Panc1 (cell line): ENCODE measurements at places on chromosomes 3 and 15.
A peak's percentile ranks its signal among the peaks of the same experiment; 100 is the strongest.

GRCh38 chr3:44825264-44825925 is 36.3 kb upstream of the TMEM42 start:
- no peak for DNase-seq

DNA sequence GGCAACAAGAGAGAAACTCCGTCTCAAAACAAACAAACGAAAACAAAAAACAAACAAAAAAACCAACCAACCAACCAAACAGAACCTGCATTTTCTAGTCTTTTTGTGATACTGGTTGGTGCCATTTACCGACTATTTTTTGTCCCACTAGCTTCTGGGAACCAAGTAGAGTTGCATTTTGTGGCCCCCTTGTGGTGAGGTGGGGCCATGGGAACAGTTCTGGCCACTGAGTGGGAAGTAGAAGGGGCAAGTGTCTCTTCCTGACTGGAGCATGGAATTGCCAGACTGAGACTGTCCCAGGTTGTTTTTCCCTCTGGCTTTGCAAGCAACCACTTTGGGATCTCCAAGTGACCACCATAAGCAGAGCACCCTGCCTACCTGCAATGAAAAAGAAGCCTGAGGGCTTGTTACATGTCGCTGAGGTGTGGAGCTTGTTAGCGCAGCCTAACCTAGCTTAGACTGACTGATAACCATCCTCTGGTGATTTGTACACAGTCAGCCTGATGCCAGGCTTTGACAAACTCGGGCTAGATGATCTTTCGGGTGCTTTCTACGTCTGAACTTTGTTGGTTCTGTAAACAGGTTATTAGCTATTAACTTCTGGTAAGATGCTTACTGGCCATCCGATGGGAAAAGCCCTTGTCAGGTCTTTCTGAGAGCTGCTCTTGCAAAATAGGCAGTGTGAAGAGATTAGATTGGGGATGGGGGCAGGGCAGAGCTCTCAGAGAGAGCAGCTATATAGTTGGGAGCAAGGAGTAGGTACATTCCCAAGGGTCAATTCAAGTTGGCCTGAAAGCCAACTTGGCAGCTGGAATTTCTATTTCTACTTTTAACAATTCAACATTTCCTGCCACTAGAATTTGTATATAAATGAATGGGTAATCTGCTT is 172.2 kb downstream of the SSR3 start:
- peak; percentile 17 for DNase-seq

- DNase-seq: peak; percentile 81
These were observed 49.4 kb downstream of the ITGB5 start for GRCh38 chr3:124837730-124838186.

DNA sequence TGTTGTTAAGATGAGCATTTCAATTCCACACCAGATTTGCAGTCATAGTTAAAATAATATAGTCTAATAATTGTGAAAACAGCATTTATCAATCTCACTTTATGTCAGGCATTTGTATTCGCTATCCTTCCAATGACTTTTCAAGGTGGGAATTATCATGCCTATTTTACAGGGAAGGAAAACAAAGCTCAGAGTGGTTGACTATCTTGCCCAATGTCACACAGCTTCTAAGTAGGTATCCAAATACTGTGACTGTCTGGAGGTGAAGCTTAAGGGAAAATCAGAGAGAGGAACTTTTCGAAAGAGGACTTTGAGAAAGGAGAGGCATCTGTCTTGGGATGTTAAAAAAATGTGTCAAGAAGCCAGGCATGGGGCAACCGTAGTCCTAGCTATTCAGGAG is 443.1 kb downstream of the FOXP1 start:
- no peak for DNase-seq

- no peak for DNase-seq
These were observed 623.5 kb upstream of the TBL1XR1 start for GRCh38 chr3:177820683-177821316.

GRCh38 chr3:3631114-3631513 is 168.1 kb upstream of the LRRN1 start:
- DNase-seq: no peak

- no peak for DNase-seq
These were observed 24.4 kb downstream of the ISG20 start for GRCh38 chr15:88663141-88663621.

- no peak for DNase-seq
These were observed 43.0 kb downstream of the SPSB4 start for GRCh38 chr3:141093971-141094684.

GRCh38 chr3:152608696-152609594 is 226.0 kb upstream of the P2RY1 start:
- no peak for DNase-seq

GRCh38 chr3:127886231-127886955 is 28.6 kb upstream of the KBTBD12 start:
- DNase-seq: no peak

GRCh38 chr3:27345959-27346865 is 23.0 kb downstream of the NEK10 start:
- no peak for DNase-seq

GRCh38 chr3:80771085-80771484 is 990.4 kb downstream of the GBE1 start:
- DNase-seq: no peak

GRCh38 chr15:101325263-101326025 is 30.4 kb upstream of the SNRPA1 start:
- DNase-seq: no peak

- no peak for DNase-seq
These were observed at the start of gene SYNM for GRCh38 chr15:99104788-99105513. Gene SYNM, plus strand, starts transcription at chr15:99105080. Its CDS starts 120 bp downstream, at chr15:99105200.

- DNase-seq: no peak
These were observed 89.7 kb upstream of the PROK2 start for GRCh38 chr3:71874618-71875017.

DNA sequence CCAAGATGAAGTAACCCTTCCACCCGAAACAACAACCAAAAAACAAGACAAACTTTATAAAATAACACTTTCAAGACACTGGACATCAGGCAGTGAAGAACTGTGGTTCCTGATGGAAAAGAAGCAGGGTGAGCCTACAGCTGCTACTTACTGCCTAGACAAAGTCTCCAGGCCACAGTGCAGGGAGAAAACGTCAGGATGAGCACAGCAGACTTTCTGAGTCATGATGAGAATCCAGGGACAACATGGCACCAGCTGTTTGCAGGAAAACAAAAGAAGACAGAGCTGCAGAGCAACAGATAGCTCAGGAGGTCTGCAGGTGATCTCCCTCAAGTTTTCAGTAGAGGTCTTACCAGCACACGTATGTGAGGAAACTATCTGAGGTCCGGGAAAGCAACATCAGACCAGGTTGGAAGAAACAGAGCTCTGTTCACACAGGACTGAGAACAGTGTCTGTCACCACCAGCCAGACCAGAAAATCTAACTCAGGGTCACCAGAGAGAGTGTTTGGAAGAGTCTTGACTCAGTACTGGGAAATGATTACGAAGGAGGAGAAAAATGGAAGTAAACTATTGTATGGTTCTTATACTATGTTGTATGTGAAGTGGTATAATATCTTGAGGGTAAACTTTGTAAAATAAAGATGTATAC is 108.9 kb downstream of the ANO10 start:
- DNase-seq: no peak

DNA sequence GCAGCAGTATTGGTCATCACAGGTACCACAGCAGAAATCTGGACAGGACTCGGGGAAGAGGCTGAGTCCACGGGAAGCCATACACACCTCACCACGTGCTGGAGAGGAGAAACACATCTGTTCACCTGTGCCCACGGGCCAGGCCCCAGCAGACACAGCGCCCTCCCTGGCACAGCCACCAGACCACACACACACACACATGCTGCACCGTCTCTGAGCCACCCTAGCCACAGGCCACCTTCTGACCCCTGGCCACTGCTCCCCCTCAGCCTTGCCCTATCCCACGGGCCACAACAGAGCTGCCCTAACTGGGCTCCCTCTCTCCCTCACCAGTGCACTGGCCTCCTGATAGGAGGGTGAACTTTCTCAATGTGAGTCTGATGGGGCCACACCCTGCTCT is 2.8 kb downstream of the SHISA5 start:
- no peak for DNase-seq

GRCh38 chr3:172244011-172244410 is 204.2 kb downstream of the GHSR start:
- DNase-seq: peak; percentile 15

GRCh38 chr3:110341047-110341446 is 730.6 kb upstream of the NECTIN3 start:
- no peak for DNase-seq

- DNase-seq: no peak
These were observed 194.6 kb downstream of the SUCLG2 start for GRCh38 chr3:67459796-67460195.

GRCh38 chr3:184022323-184022722 is 4.6 kb upstream of the ABCC5 start:
- no peak for DNase-seq

DNA sequence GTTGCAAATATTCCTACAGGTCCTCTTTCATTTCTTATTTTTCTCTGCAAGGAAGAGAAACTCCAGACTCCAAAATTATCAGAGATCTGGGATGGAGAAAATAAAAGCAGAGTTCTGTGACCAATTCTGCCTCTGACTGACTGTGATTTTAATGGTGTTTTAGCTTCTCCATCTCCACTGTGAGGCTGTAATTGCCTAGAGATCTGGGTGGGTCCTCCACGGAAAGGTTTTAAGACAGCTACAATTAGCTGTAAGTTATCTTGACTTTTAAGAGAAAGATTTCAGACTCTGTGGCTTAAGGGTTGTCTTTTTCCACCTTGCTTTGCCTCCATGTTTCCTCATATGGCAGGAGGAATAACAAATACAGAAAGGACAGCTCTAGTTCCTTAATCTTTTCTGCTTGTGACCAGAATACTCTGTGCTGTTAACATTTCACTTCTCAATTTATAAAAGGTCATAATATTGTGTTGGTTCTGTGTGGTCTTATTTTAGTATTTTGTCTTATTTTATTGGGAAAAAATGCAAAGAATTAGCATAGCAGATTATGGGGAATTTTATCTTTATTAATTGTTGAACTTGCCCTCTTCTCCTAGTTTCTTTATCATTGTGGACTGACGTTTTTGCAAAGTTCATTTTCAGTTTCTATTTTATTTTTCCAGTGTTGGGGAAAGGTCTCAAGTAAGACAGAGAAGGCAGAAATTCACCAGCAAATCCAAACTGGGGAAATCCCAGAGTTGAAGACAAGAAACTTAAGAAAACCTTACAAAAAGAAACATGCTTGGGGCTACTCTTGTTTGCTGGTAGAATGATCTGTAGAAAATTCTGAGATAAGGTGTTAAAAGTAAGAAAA is 157.9 kb downstream of the RAP2B start:
- no peak for DNase-seq

DNA sequence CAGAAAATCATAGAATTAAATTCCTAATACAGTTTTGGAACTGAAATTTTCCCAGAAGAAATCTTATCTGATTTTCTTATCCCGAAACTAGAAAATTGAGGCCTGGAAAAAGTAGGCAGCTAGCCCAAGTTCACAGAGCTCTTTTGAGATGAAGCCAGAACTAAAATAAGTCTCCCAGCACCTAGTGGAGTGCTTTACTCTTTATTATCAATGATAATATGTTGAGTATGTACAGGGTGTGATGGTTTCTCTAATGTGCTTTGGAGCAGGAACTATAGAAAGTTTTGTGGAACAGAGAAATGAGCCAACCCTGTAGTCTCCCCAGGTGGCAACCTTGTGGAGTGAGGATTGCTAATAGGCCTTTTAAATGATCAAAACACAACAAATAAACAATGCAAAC is 30.3 kb upstream of the BCL6 start:
- no peak for DNase-seq

DNA sequence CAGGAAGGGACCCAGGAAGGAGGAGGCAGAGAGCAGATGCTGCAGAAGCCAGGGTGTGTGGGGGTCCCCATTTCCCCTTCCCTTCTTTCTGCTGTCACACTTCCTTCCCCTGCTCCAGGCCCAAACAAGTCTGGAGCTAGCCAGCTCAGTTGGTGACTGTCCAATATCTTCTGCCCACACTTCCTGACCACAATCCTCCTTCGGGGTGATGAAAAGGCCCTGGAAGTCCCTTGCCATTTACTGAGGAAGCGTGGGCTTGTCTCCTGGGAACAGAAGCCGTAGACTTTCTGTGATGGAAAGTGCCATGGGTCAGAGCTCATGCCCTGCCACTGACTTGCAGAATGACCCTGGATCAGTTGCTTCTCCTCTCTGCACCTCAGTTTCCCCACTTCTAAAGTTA is 39.0 kb downstream of the ANAPC13 start:
- no peak for DNase-seq

DNA sequence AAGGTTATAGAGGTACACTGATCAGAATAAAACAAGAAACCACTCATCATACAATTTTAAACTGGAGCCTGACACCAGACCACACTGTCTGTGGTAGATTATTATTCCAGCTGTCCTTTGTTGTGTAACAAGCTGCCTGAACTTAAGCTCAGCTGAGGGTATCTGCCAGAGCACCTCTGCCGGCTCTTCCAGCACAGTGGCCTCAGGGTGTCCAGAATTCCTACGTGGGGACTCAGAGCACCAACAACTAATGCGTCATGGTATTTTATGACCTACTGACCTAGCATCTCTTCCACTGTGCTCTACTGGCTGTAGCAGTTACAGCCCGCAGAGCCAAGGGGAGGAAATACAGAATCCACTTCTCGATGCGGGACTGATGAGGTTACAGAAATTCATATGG is 15.6 kb upstream of the RAF1 start:
- DNase-seq: peak; percentile 63

- no peak for DNase-seq
These were observed 13.5 kb downstream of the CCPG1 start for GRCh38 chr15:55394694-55395093.

DNA sequence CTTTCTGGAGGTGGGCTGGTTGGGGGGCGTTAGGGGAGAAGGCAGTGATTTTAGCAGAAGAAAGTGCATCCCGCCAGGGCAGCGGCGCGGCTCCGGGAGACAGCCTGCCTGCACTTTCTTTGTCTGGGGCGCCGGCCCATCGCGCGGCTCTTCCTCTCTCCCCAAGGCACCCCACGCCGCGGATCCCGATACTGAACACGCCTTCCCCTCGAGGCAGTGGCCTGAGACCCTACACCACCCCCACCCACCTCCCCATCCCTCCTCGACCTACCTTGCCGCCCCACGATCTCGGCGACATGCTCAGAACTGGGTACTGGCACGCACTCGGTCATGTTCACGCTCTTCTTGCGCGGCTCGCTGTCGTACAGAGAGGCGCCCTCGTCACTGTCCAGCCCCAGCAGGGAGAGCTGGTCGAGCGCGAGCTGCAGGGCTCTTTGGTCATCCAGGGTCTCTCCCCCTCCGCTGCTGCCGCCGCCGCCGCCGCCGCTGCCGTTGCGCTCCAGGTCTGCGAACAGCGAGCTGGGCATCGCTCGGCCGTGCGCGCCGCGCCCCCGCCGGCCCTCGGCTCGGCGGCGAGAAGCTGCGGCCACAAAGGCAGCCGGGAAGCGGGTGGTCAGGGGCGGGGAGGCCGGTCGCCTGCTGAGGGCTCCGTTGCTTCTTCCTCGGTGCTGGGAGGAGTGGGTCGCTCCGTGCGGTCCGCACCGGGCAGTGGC is 483 bp downstream of the MEX3B start:
- DNase-seq: no peak

DNA sequence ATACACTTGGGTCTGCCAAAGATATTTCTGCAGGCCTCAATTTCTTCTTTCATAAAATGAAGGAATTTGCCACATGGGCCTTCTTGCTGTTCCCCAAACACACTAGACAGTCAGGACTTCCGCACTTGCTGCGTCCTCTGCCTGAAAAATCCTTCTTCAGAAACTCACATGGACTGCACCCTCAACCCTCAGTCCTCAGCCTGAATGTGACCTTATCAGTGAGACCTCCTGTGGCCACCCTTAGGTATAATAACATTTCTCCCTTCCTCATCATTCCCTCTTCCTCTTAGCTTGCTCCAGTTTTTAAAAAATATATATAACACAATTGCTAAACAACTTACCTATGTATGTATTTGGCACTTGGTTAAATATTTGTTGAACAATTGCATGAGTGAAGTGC is 257.5 kb downstream of the MFSD1 start:
- no peak for DNase-seq
